PC-3 (cell line): ENCODE measurements at places on chromosomes 6 and 20.

DNA sequence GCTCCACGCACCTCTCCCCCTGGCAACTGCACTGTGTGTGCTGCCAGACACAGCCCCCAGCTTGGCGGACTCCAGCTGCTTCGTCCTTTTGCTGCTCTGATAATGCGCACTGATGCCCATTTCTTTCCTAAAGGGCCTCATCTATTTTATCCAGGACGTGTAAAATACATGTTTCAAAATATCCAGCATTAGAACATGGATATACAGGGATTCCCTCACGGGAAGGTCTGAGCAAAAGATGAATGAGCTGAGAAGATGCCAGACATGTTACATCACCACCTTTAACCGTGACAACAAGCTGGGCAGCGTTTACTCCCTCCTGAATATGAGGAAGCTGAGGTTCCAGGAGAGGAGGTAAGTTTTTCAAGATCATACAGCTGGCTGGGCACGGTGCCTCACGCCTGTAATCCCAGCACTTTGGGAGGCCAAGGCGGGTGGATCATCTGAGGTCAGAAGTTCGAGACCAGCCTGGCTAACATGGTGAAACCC lies 32.8 kb downstream of the TNXB start:
- peak; percentile 57 for DNase-seq

DNA sequence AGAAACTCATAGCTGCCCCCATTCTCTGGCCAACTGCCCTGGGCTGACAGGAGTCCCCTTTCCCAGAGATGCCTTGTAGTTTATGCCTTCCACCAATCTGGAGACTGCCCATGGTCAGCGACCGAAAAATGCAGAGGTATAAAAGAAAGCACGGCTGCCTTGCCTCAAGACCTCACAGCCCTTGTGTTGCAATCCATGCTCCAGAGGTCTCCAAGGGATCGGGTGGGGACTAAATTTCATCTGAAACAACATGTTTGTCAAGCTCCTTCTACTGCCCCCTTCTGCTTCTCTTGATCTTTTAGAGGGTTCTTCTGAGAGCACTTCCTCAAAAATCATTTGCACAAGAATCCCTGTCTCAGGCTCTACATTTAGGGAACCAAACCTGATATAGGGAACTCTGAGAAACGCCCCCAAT lies 128.8 kb downstream of the PLCB1 start:
- DNase-seq = no peak

DNA sequence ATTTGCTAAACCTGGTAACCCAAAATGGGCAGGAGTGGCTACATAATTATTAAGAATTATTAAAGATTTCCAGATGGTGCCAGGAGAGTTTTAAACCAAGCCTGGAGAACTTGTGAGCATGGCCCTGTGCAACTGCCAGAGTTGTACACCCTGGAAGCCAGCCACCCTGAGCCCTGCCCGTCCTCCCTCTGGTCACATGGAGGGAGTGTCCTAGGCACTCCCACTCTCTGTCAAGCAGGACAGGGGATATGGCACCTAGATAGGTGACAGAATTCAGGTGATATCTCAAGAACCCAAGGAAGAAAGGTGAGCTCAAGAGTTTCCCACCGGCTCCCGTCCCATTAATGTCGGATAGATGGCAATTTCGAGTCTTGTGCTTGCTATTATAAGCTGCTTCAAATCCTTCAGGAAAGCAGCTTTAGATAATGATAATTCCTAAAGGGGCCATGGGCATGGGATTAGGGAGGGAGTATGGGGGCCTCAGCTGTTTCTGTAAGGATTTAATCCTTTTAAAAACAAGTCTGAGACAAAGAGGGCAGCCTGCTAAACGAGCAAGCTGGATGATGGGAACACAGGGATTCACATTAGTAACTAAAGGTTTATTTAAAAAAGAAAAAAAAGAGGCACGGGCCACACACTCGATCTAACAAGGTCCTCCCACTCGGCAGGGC lies 169.1 kb downstream of the BMP7 start:
- DNase-seq = no peak

DNA sequence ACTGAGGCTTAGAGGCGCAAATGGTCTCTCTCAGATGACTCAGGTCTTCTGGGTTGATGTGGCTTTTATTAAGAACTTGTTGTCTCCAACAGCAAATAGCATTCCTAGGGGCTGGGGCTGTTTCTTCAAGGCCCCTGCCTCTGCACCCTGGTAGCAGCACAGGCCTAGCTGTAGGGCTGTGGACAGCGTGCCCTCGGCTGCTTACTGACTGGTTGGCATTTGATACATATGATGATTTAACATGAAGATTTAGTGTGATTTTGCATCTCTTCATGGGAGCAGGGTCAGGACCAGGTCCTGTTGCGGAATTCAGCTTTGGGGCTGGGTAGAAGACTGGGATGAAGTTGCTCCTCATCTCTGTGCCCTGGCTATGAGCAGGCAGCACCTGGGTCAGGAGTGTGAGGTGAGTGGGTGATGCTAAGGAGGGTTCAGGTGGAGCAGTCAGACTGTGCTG lies 24.3 kb upstream of the IER3 start:
- DNase-seq = no peak
